Colonic mucosa (tissue), 4 donors: ENCODE measurements at places on chromosomes 4 and X. TPM values are rescaled to one million over a fixed set of nuclear protein-coding genes. Genes with fewer than 3 reads are reported as not detected.

DNA sequence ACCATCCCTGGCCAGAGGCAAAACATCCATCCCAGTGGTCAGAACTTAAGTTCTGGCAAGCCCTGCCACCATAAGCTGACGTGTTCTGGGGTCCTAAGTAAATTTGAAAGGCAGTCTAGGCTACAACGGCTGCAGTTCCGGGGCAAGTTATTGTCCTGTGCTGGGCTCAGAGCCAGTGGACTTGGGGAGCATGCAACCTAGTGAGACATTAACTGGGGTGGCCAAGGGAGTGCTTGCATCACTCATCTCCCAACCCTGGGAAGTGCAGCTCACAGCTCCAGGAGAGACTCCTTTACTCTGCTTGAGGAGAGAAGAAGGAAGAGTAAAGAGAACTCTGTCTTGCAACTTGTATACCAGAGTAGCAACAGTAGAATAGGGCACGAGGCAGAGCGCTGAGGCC is 425.4 kb upstream of the PITX2 start:
- H3K4me3 ChIP-seq, result no peak overlapping the region
- no peaks in the 10 kb centered on the region for H3K27me3 ChIP-seq
- no peaks in the 10 kb centered on the region for H3K36me3 ChIP-seq
- no peaks in the 10 kb centered on the region for H3K4me1 ChIP-seq
- no peak overlapping the region for H3K27ac ChIP-seq
- no peak for DNase-seq

GRCh38 chr4:182067828-182068227 is 175.4 kb upstream of the TENM3 start:
- no peaks in the 10 kb centered on the region for H3K27me3 ChIP-seq
- no peaks in the 10 kb centered on the region for H3K4me1 ChIP-seq

Gene ZCCHC18
- total RNA-seq, result 0.98 TPM

- H3K4me1 ChIP-seq, result no peaks in the 10 kb centered on the region
- H3K36me3 ChIP-seq, result no peaks in the 10 kb centered on the region
- H3K4me3 ChIP-seq, result no peak overlapping the region
These were observed 958.9 kb downstream of the RPA4 start for GRCh38 chrX:97842468-97843199.

DNA sequence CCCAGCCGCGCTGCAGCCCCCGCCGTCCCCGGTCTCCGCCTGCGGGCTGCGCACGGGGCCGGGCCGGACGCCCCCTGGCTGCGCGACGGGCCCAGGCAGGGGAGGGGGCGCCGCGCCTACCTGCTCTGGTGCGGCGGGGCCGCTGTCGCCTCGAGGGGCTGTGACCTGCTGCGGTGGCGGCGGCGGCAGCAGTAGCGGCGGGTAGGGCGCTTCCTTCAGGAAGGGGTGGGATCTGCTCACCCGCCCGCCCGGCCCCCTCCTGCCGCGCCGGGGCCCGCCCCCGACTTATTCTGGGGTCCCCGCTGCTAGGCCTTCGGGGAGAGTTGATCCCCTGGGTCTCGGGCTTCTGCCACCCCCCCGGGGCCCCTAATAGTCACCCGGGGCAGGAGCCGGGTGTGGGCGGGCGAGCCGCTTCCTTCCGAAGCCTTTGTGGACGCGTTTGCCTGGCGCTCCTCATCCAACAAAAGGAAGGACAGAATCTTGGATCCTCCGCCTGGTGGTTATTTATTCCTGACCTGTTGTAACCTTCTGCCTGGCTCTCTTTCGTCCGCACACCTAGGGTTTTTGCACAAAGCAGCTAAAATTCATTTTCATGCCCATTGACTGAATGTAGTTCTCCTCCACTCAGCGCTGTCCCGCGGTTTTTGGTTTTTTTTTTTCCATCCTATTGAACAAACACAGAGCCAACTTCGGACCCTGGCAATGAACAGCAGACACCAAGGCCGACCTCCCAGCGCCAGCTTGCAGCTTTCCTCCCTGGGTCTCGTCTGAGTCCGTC is at the start of gene TMEM150C:
TMEM150C (minus strand) TSS at position 203 of the 778 bp plus-strand sequence. CDS start 57,331 bp downstream, outside the sequence.
- no peaks in the 10 kb centered on the region for H3K4me1 ChIP-seq
- peak within 1 kb of the TSS; percentile 53 for H3K4me3 ChIP-seq
- peaks cover 10% of the 10 kb centered on the region for H3K27me3 ChIP-seq
- H3K36me3 ChIP-seq, result no peaks in the 10 kb centered on the region
- peak; percentile 26 for DNase-seq
- H3K27ac ChIP-seq, result no peak within 1 kb of the TSS

Gene GPC3
- total RNA-seq, result 2.0 TPM

DNA sequence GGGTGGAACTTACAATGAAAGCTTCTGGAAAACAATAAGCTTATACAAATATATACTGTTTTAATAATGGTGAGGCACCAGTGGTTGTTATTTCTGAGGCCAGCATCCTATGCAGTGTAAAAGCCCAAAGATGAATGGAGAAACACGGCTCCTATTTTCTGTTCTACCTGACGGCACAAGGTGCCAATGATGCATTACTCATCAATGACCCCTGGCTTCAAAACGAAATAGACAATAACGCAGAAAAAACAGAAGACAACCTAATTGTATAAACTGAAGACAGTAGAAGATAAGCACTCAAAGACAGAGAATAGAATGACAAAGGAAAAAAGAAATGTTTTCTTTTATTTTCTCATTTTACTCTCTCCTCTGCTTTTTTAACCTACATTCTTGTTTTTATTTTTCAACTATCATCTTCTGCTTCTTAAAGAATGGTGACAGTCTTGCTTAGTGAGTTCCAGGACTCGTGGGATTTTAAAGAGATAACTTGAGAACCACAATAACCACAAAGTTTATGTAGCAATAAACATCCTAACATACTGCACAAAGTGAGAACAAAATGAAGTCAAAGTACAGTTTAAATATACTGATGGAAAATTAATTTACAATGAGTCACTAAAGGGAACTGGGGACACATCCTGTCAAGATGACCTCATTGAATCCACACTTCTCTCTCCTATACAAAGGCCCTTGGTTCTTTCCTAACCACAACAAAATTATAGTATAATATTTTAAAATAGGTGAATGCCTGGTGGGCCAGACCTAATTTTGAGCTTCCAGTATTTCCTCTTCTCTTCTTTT is 169.8 kb downstream of the BTC start:
- no peaks in the 10 kb centered on the region for H3K4me1 ChIP-seq
- DNase-seq, result no peak
- no peaks in the 10 kb centered on the region for H3K36me3 ChIP-seq
- H3K27ac ChIP-seq, result peak overlapping the region; percentile 51
- H3K4me3 ChIP-seq, result no peak overlapping the region

DNA sequence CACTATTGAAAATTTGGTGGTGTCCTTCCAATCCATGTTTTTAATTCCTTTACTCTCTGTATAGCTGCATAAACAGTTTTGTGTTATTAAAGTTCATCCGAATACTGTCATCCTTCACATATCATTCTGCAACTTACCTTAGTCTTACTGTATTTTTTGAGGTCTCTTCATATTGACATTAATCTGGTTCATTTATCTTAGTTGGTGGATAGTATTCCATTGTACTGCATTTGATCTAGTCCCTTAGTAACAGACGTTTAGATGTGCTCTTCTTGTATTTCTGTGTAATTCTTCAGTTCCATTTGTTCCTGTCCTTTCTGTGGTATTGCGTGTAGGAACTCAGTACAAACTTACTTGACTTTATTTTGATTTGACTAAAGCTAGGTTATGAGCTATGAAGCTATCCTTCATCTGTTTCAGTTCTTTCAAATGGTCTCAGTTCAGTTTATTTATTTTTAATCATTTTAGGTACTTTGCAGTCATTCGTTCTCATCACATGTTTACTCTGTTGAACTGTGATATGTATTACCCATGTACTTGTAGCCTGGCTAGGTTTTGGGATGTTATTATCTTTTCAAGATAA is 41.3 kb downstream of the RAPGEF2 start:
- no peaks in the 10 kb centered on the region for H3K27me3 ChIP-seq
- no peak for DNase-seq
- no peak overlapping the region for H3K27ac ChIP-seq
- no peak overlapping the region for H3K4me3 ChIP-seq
